ENCODE measurements at places on chromosomes 16 and 17.
A peak's percentile ranks its signal among the peaks of the same experiment; 100 is the strongest.

DNA sequence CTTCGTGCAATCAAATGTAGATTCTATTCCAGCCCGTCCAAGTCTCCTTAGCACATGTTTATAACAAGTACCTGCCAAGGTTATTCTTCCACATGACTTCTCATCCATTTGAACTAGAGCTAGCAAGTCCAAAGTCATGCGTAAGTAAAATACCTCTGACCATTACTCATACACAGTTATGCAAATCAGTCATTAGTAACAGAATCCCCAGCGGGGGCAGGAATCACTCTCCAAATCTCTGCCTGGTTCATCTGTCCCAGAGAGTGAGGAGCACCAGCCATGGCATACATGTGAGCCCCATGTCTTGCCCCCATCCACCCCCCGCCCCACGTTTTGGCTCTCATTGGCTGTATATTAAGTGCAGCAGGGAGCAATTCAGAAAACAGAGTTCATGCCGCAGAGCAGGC lies 27.7 kb downstream of the SRL start:
- DNase-seq: no peak

- DNase-seq: peak; percentile 59
Observed at GRCh38 chr17:28547623-28548416, 4.6 kb downstream of the UNC119 start.

GRCh38 chr17:44829523-44830358 lies at the start of gene GJC1:
Gene GJC1 (minus strand): TSS chr17:44830287. CDS start chr17:44805817, 24,470 bp downstream.
- DNase-seq: peak; percentile 73

DNA sequence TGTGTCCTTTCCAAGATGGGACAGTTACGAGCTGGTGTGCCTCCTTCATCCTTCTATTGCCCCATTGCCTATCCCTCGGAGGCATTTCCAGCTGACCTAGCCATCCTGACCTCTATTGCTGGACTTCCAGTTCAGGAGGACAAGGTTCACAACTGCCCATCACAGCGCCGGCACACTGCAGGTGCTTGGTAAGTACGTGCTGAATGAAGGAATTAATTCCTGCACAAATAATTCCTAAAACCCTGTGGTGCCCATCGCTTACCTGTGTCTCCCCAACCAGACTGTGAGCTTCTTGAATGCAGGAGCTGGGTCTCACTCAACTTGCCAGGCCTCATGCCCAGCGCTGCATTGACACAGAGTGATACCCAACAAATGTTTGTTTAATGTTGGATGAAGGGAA lies 13.0 kb downstream of the ALOX15B start:
- no peak for DNase-seq
